ENCODE measurements at places on chromosomes 11 and 22.

DNA sequence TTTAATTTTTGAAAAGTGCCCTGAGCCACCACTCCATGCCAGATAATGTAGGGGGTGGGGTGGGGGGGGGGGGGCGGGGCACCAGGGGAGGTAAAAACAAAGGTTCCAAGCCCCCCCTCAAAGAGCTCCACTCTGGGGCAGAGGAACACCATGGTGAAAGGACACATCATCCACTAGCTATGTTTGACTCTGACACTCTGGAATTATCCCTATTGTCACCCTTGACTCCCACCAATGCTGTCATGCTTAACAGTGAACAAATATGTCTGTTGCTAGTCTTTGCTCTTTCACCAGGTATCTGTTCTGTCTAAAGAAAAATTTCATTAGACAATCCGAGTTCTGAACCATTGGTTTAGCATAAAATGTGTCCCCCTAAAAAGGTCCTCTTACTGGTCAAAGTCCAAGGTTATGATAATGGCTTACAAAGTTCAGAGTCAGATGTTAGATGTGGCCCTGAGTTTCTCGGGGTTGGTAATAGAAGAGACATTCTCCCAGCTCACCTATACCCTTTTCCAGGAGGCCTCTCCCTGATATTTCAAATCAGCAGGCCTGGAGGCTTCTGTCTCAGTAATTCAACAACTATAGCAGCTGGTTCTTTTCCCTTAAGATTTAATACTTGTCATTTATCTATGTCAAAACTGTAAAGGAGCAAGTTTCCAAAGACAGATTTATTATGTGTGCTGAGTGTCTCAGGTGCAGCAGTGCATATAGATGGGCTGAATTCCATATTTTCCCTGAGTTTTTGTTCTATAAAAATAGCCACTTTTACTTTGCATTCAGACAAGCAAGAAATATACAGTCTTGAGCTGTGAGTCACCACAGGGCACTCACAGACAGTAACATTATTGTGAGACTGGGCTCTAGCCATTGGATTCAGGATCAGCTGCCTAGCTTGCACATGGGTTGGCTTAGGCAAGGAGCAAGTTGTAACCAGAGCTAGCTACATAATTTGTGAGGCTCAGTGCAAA lies 174.1 kb downstream of the CSNK2A3 start:
- no peak for DNase-seq

DNA sequence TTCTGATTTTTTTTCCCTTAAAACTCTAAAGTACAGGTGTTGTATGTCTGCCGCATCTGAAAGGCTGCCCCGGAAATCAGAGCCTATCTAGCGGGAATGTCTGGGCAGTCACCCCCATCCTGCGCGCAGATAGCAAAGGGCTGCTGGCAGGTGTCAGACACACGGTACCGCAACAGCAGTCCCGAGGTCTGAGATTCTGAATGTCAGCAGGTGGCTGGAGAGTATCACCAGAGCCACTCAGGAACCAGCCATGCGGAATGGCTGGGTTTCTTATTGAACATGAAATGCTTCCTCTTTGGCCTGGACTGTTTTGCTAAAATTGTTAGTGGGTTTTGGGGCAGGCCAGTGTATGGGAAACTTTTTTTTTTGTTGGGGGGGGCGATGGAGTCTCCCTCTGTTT lies 53.3 kb downstream of the CERK start:
- DNase-seq = no peak

DNA sequence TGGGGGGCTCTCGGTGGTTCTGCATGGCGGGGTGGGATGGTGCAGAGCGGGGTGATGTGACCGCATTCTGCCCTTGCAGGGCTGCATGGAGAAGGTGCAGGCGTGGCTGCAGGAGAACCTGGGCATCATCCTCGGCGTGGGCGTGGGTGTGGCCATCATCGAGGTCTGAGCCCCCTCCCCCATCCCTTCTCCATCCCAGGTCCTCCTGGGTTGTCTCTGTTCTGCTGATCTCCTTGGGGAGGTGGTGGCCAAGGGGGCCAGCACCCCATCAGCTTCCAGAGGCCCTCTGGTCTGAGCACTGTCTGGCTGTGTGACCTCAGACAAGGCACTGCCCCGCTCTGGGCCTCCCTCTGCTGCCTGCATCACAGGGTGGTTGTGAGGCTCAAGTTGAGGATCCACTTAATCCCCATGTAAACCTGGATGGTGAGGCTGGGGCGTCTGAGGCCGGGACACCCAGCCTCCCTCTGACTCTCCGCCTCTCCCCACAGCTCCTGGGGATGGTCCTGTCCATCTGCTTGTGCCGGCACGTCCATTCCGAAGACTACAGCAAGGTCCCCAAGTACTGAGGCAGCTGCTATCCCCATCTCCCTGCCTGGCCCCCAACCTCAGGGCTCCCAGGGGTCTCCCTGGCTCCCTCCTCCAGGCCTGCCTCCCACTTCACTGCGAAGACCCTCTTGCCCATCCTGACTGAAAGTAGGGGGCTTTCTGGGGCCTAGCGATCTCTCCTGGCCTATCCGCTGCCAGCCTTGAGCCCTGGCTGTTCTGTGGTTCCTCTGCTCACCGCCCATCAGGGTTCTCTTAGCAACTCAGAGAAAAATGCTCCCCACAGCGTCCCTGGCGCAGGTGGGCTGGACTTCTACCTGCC lies 53.3 kb downstream of the CD82 start:
- no peak for DNase-seq

DNA sequence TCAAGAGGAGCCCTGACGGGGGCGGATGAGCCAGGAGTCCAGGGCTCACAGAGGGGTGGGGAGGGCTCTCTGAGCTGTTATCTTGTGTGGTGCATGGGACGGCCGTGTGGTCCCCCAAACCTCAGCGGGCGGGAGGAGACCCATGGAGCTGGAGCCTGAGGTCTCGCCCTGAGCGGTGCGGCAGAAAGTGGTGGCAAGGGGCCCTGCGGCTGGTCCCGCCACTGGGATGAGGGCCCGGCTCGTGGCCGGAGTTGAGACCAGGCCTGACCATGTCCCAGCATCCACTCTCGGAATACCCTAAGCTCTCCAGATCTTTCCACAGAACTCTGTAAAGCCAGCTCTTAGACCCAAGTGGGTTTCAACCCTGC lies 22.6 kb upstream of the TTLL12 start:
- no peak for DNase-seq

GRCh38 chr11:64585150-64585549 lies 5.9 kb upstream of the SLC22A12 start:
- DNase-seq = no peak

DNA sequence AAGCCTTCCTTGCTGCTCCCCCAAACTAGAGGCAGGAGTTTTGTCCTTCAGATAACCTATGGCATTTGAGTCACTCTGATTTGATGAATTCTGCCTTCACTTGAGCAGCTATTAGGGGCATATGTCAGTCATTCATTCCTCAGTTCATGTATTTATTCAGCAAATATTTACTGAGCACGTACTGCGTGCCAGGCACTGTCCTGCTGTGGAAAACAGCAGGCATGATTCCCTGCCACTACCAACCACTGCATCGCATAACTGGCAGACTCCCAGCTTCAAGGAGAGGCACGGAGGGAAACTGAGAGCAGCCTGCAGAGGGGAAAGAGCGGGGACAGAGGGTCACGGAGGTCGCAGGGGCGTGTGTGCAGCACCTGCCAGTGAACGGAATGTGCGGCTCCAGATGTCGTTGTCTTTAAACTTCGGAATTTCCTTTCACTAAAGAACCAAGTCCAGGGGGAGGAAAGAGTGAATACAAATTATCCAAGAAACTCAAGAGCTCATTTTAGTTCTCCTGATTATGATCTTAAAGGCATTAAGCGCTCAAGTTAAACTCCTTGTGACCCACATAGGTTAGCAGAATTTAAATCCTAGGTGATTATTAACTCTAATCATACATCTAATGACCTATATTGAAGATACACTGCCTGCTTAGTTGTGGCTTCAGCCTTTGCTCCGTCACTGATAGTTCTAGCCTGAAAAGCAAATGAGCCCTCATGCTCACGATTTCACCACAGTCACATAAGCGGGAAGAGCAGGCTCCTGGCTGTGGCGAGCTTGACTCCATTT lies 12.6 kb downstream of the PPARA start:
- DNase-seq = no peak

DNA sequence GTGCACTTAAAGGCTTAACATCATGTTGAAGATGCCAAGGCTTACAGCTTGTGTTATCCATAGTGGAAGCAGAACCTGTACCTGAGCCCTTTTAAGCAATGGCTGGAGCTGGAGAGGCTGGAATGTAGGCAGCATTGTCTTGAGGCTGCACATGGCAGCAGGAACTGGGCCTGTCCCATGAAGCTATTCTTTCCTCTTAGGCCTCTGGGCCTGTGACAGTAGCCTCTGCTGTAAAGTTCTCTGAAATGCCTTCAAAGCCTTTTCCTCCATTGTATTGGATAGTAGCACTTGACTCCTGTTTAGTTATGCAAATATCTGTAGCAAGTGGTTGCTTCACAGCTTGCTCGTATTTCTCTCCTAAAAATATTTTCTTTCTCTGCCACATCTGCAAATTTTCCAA lies 127.4 kb upstream of the ANO5 start:
- no peak for DNase-seq

DNA sequence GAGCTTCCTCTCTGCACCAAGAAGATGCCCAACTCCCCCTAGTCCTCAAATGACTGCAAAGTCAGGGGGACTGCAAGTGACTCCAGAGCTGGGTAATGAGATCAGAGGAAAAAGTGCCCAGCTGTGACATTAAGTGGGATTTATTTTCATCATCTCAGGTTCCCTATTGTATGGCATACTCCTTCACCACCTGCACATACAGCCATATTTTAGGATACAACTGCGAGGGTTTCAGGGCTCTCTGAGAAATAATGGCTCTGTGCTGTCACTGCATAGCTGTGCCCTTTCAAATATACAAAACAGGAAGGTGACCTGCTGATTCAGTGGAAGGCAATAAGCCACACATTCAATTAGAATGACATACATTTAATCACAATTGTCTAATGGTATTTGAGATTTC lies 45.6 kb upstream of the PLET1 start:
- no peak for DNase-seq

DNA sequence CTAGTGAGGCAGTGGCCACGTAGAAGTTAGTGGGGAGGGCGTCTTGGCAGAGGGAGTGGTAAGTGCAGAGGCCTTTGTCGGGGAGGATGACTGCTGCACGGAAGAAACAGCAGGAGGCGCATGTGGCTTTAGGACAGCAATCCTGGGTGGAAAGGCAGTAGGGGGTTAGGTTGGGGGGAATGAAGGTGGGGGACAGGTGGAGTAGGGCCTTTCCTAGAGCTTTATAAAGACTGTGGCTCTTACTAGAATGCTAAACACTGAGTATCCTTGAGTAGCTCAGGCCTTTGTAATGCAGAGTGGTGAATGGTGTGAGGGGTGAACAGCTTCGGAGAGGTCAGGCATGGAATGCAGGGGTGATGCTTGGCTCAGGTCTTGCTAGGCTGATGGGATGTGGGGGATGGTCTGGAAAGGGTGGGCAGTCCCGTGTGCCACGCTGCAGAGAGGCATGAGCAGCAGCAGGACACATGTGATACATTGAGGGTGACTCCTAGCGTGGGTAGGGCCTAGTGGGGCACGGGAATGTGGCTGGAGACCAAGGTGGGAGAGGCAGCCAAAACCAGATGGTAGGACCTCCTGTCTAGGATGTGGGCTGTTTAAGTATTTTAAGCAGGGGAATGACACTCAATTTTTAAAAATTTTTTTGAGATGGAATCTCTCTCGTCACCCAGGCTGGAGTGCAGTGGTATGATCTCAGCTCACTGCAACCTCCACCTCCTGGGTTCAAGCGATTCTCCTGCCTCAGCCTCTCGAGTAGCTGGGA lies 19.2 kb downstream of the AP2A2 start:
- no peak for DNase-seq
